HCEC 1CT (cell line): ENCODE measurements at places on chromosomes 2 and 18.

DNA sequence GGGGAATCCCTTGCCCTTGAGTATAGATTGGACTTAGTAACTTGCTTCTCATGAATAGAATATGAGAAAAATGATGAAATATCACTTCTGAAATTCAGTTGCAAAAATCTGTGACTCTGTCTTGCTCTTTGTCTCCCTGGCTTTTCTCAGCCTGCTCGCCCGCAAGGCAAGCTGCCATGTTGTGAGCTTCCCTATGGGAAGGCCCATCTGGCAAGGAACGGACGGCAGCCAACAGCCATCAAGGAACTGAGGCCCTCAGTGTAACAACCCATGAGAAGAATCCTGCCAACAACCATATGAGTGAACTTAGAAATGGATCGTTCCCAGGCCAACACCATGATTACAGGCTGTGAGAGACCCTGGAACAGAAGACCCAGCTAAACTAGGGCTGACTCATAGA is 58.4 kb upstream of the PGAP1 start:
- no peak for DNase-seq

GRCh38 chr2:135913727-135914365 is 37.6 kb upstream of the MCM6 start:
- DNase-seq: peak; percentile 39

DNA sequence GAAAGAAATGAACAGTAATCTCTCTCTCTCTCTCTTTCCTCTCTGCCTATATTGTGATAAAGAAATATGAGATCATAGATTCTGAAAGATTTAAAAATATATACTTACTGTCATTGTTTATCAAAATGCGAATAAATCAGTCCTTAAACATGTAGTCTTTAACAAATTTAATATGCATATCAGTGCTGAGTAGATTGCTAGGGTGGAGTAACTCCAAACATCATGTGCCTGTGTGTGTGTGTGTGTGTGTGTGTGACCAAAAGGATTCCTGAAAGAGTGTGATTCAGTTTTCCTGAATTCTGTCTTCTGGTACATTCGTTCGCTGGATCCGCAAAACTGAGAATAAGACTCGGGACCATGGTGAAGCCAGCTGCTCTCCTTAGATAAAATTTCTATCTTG is 24.0 kb upstream of the DSEL start:
- no peak for DNase-seq

- DNase-seq: no peak
These were observed 26.5 kb downstream of the EIF4E2 start for GRCh38 chr2:232576995-232577394.

DNA sequence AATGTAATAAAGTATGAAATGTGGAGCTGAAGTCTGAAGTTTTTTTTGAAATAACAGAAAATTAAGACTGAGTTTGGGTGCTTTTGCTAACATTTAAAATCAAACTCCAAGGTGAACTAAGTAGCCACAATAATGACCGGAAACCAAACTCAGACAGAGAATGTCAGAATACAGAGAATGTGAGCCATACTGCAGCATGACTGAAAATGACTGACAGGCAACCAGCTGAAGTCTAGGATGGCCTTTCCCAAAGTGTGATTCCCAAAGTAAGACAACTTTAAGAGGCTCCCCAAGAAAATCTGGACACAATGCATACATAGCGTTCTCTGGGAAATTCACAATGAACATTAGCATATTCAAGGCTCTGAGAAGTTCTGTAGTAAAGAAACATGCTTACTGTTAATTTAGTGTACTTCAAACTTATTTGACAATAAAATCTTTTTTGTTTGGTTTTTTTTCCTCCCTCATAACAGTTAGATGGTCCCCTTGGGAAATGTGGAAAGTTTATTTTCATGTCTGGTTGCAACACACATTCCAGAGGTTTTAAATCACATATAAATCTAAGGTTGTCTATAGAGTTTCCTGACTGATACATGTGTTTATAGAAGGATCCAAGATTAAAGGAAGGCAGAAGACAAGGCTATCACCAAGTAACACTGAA is 28.6 kb downstream of the PLA2R1 start:
- DNase-seq: peak; percentile 22

GRCh38 chr2:233489666-233490065 is 76.9 kb downstream of the USP40 start:
- DNase-seq: peak; percentile 13

DNA sequence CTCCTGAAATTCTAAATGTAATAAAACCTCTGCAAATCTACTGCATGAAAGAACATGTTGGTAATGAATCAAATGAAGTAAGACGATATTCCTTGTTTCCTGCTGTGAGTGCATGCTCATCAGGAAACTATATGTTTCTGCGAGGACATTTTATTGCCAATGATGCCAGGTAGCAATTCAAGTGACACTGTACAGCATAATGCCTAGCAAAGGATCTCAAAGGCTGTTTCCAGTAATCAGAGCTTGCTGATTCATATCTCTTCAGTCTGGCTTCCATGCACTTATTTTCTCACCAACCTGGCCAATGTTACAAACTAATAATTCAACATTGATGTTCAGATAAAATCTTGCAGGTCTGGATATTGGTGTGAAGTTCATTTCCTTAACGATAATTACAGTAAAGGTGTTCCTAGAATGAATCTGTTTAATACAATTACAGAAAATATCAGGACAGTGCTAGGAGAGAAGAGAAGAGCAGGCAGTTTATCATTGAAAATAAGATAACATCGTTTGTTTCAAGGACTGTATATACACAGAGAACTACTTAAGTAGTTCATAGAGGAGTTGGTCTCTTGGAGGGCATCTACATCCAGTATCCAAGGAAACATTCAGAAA is 568.5 kb upstream of the SOX11 start:
- no peak for DNase-seq

DNA sequence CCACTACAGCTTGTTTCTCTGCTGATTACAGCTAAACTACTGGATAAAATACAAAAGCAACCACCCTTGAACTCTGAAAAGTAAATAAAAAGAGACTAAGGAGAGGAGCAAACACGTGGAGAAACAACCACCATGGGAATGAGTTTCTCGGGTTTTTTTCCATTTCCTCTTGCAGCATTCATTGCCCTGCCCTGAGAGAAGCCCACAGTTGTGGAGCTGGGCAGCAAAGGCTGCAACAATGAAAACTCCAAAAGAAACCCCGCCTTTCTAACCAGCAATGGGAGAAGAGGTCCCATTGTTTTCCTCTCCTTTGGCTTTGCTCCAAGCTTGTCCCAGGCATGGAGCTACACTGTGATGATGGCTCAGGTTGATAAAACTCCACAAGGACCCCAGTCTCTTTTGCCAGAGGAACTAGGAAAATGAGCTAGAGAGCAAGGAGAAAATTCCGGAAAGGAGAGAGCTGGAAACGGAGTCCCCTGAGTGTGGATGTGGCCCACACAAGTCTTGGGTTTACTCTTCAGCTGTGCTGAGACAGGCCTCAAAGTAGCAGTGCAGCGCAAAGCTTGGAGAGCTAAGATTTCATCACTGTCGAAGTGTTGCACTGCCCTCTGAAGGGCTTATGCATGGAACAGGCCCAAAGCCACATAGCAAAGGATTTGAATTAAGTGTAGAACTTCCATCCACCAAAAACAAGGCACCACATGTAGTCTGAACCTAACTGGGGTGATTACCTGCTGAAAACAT is 20.9 kb downstream of the NAPG start:
- no peak for DNase-seq

- no peak for DNase-seq
These were observed 28.9 kb upstream of the GTF2A1L start for GRCh38 chr2:48588745-48589144.

GRCh38 chr2:239025951-239026461 is 178.1 kb downstream of the TWIST2 start:
- DNase-seq: no peak

DNA sequence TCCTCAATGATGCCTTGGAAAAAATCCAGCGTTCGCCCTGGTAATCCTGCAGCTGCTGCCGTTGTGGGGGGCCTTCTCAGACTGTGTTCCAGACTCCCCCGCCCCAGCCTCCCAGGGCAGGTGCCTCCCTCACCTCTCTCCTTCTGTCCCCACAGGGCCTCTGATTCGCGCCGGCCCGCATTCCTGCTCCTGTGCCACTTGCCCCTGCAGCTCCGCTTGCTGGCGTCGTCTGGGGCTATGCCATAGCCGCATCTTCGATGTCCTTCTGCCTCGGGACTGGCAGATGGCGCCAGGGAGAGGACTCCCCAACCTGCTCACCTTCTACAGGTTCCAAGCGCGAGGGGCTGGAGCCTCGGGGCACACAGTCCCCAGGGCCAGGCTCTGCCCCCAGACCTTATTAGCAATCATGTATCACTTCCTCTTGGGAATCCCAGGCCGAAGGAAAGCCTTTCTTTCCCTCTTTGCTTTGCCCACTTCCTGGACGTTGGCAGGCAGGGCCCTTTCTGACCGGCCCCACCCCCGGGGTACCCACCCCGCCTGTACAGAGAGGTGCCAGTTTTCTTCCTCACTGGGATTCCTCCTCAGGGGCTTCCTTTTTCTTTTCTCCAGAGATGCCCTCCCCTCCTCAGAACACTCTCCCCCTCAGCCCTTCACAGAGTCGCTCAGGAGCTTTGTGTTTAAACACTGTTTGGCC is 4.4 kb downstream of the SPATA3 start:
- DNase-seq: no peak

- DNase-seq: no peak
These were observed 63.6 kb downstream of the FEZ2 start for GRCh38 chr2:36534275-36534799.

GRCh38 chr2:99725820-99726219 is 236.0 kb upstream of the REV1 start:
- no peak for DNase-seq

DNA sequence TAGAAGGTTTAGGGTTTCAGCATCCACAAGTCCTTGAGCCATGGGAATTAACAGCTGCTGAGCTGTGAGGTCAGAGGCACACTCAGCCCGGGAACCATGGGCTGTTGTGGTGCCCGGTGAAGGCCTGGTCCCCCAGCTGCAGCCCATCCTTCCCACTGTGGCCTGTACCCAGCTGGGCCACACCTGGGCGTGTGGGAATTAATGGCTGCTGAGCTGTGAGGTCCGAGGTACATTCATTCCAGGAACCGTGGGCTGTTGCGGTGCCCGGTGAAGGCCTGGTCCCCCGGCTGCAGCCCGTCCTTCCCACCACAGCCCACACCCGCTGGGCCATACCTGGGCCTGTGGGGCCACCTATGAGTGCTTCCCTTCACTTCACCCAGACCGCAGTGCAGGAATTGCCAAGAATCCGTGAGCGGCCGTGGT is 25.2 kb downstream of the TMEM18 start:
- no peak for DNase-seq
